ENCODE measurements at places on chromosomes 4 and X.

DNA sequence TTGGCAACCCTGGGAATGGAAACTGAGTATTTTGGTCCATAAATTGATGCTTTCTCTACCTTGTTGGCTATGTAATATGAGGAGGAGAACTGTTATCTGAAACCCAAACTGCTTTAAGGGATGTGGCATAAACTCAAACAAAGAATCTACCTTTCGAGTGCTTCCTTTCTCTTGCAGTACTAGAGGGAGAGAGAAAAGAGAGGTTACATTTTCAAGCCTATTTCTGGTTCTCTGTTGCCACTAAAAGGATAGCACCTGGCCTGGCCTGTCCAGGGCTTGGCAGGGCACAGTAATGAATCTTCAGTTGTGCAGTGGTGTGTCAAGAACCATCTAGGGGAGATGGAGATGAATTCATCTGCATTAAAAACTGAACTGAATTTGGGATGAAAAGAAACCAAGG is 308.6 kb downstream of the PTTG2 start:
- DNase-seq, result no peak

GRCh38 chrX:82816562-82816961 is 691.5 kb upstream of the POU3F4 start:
- DNase-seq, result no peak

DNA sequence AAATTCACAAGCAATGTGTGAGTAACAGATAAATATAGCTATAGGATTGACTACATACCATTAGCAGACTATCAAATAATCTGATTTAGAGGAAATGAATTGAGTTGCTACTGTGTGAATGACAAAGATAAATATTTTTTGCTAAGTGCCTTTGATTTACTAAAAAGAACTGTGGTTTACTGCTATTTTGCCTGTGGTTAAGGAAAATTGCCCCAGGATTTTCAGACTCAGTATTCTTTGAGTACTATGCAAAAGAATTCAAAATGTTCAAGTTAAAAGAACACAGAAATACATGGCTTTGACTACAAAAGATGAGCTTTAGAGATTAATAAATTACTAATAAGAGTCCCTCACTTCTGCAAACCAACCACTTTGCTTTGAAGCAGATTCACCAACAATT is 853.8 kb downstream of the ADGRL3 start:
- DNase-seq, result no peak

- DNase-seq, result no peak
Measured at GRCh38 chr4:115596265-115597001, 483.0 kb upstream of the NDST4 start.

DNA sequence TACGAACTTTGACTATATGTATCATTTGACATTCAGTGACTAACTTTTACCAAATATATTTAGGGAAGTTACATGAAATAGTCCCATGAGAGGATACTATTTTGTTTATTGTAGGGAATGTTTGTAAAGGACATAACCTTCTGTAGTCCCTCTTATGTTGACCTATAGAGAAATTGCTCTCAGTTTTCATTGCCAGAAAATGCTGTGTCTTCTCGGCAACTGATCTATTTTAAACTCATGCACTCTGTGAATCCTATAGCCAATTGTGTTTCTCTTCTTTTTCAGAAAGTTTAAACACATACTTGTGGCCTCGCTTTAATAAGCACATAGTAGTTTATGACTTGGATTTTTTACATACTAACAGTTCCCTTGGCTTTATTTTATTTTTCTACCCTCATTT is 38.2 kb downstream of the DMP1 start:
- DNase-seq, result no peak

Measured in activated T-helper 2 cell treated with anti-CD3 and anti-CD28 coated beads, Interferon-gamma antibody, Interleukin-2, Interleukin-4, amounts not matched to agents 10 μg/mL and 5 μg/mL and 100 μg/mL, durations not matched to agents 14 hours and 24 hours and 36 hours (primary cell).